Islet precursor cell (in vitro differentiated cells): ENCODE measurements at places on chromosomes 7 and 10.

DNA sequence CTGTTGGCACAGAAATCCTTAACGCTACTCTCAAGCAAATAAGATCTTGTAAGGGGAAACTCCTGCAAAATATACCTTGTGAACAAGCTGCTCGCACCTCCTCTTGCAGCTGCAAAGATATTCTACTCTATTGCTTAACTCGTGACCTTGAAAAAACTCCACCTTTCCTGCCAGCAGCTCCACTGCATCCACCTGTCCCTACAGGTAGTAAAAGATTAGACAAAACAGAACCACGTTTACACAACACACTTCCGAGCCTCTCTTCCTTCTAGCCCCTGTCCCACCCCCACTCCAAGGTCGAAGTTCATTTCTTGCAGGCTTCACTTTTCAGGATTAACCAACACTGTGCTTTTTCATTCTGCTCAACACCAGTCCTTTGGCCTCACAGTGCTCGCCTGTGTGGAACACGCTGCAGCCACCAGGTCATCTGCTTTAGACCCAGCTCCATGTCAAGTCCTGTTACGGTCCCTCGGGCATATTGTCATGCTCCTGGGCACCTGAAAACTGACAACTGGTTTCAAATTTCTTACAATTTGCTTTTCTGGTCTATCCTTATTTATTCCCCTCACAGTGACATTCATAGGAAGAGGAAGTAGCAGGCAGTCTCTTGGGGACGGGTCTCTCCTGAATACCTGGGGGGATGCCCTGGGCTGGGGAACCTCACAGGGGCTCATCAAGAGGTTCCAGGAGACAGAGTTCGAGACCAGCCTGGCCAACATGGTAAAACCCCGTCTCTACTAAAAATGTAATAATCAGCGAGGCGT is 165.8 kb upstream of the KLF14 start:
- peak; percentile 47 for DNase-seq

GRCh38 chr10:55630491-55631056 is 730.5 kb downstream of the ZWINT start:
- peak; percentile 65 for DNase-seq

GRCh38 chr7:18384491-18385143 is 110.9 kb upstream of the HDAC9 start:
- DNase-seq, result no peak

- DNase-seq, result peak; percentile 77
Measured at GRCh38 chr10:101839416-101840063, 4.1 kb downstream of the KCNIP2 start.

DNA sequence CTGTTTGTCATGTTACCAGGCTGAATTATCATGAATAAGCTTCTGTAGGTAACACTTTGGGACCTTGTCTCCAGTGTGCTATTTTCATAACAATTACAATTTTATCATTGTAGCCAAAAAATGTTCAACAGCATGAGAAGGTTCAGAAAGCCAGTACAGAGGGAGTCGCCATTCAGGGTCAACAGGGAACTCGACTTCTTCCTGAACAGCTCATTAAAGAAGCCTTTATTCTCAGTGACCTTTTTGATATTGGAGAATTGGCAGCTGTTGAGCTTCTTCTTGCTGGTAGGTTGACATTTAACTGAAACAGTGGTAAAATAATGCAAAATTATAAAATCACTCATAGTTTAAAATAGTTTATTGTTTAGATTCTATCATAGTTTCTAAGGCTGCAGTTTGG is 15.8 kb downstream of the NUP205 start:
- DNase-seq, result no peak

DNA sequence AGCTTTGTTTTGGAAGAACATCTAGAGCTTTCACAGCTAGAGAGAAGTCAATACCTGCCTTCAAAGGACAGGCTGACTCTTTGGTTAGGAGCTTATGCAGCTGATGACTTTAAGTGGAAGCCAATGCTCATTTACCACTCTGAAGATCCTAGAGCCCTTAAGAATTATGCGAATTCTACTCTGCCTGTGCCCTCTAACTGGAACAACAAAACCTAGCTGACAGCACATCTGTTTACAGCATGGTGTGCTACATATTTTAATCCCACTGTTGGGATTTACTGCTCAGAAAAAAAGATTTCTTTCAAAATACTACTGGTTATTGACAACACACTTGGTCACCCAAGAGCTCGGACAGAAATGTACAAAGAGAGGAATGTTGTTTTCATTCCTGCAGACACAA is 57.3 kb downstream of the PALS2 start:
- no peak for DNase-seq

DNA sequence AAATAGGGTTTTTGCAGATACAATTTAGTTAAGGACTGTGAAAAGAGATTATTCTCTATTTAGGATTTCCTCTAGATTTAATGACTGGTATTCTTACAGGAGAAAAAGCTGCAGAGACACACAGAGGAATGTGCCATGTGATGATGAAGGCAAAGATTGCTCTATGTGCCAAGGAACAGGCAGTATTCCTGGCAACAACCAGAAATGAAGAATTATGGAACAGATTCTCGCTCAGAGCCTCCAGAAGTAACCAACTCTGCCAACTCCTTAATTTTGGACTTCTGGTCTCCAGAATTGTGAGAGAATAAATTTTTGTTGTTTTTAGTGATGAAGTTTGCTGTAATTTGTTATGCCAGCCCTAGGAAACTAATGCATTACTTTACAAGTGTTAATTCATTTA is 307.6 kb upstream of the SEMA3A start:
- no peak for DNase-seq

GRCh38 chr7:42227541-42227935 is 9.5 kb downstream of the GLI3 start:
- peak; percentile 80 for DNase-seq

DNA sequence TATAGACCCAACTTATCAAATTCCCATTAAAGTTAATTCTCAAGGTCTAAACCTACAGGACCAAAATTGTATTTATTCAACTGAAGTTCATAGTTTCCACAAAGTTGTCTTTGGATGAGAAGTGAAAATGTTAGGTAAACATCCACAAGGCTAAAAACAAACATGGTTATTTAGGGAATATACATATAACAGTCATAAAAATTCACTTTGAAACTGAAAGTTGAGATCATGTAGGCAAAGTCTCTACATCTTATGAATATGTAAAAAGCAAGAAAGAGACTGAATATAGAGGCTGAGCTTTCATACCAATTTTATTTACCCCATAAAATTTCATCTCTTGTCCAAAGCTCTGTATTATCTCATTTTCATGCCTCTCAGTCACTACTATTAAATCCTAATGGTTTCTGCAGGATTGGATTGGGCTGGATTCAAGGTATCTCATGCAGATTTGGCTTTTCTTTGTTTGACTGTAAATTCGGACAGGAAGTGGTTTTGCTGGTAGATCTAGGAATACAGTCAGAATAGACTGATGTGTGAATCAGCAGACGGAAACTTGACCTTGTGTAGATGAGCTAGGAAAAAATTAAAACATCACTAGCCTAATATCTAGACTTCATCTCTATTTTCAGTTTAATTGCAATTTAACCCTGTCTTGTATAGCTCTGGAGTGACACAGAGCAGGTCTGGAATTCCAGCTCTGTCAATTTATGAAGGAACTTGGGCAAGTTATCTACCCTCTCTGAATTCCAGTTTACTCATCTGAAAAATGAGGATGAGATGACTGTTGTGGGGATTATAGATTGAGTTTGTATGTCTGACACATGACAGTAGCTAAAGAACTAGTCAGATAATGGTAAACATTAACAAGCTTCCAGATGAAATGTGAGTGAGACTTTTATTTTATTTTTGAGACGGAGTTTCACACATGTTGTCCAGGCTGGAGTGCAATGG is 27.3 kb upstream of the SKAP2 start:
- DNase-seq, result no peak

- peak; percentile 85 for DNase-seq
Measured at GRCh38 chr10:78416031-78417011, 382.7 kb downstream of the RPS24 start.

- DNase-seq, result no peak
Measured at GRCh38 chr7:11376529-11376928, 402.9 kb downstream of the PHF14 start.

DNA sequence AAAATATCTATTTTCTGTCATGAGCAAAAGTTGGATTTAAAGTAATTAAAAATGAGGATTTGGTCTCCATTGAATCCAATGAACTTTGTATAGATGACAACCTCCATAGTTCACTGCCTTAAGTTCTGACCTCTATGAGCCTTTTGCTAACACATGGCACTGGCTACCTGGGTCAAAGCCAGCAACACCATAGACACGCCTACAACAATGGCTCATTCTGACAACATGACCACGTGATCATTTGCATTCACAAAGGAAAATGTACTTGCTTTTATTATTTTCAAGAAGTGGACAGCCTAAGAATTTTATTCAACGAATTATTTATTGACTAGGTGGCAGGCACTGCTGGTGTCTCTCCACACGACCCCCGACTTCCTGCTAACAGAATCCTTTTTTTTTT is 90.6 kb downstream of the CARD11 start:
- no peak for DNase-seq

- DNase-seq, result no peak
Measured at GRCh38 chr10:43192884-43193283, 54.6 kb downstream of the CSGALNACT2 start.

DNA sequence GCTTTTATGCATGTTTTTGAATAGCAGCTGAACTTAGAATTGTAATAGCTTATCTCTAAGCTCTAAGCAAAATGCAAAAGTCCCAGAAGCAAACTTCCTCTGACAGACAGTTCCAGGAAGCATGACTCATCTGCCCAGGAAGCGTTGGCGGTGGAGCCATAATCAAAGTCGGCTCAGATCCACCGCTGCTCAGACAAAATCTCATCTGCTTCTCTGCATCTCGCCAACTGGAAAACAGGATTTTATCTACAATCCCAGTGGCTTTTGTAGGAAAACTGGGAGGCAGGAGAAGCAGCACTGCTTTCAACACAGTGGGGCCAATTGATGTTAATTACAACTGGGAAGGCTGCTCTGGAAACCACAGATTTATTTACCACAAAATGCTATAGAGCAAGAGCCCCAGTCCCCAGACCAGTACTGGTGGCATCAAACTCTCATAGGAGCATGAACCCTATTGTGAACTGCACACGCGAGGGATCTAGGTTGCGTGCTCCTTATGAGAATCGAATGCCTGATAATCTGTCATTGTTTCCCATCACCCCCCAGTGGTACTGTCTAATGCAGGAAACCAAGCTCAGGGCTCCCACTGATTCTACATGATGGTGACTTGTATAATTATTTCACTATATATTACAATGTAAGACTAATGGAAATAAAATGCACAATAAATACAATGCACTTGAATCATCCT is 99.9 kb downstream of the CUBN start:
- DNase-seq, result peak; percentile 86

- no peak for DNase-seq
Measured at GRCh38 chr10:17217631-17218232, 10.3 kb upstream of the VIM start.

- DNase-seq, result no peak
Measured at GRCh38 chr7:13656330-13656729, 333.1 kb downstream of the ETV1 start.

GRCh38 chr10:88232983-88233543 is 350.1 kb downstream of the RNLS start:
- no peak for DNase-seq

DNA sequence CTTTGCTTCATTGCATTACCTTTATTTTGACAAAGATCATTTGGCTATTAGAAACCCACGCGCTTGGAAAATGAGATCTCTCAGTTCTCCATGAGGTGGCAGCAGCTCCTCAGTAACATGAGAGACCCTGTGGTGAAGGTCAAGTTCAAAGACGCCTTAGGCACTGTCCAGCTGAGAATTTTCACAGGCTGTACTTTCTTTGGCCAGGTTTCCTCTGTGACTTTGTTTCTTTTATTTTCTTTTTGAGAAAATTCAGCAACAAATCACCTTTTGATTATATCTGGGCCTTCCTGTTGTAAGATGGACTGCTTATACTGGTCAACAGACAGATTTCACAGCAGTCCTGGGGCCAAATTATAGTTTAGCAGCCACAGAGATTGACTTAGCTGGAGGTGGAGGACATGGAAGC is 54.5 kb downstream of the RAB18 start:
- peak; percentile 64 for DNase-seq

- DNase-seq, result peak; percentile 62
Measured at GRCh38 chr10:16521311-16522016, at the start of gene C1QL3. C1QL3 (minus strand) TSS chr10:16521879; CDS start chr10:16521065, 814 bp downstream.

DNA sequence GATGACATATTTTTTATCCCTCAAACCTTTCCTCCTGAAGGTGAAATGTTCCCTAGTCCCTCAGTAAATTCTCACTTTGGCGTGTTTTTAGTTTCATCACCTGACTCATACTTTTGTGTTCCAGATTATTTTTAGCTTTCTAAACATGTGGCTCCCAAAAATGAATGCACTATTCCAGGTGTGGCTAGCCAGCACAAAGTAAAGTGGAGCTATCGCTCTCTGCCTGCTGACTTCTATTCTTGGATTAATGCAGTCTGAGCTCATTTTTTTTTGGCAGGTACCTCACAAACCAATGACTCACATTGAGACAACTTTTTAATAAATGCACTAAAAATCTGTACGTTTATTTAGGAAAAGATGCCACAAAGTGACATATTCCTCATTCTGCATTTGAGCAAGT is 58.8 kb upstream of the LANCL2 start:
- DNase-seq, result no peak

DNA sequence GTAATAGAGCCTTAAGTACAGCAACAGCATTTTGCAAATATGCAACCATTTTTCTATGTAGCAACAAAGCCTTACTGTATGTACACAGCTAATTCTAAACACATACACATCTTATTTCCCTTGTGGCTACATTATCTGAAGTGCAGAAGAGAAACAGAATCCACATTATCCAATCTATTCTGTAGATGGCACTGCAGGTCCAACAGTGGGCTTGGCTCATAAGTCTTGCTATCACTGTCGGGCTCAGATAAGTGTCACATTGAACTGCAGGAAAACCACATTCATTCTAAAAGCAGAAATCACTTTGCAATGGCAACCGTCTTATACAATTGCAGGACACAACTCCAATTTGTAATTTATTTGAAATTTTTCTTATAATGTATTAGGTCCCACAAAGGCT is 109.8 kb upstream of the NOBOX start:
- no peak for DNase-seq

DNA sequence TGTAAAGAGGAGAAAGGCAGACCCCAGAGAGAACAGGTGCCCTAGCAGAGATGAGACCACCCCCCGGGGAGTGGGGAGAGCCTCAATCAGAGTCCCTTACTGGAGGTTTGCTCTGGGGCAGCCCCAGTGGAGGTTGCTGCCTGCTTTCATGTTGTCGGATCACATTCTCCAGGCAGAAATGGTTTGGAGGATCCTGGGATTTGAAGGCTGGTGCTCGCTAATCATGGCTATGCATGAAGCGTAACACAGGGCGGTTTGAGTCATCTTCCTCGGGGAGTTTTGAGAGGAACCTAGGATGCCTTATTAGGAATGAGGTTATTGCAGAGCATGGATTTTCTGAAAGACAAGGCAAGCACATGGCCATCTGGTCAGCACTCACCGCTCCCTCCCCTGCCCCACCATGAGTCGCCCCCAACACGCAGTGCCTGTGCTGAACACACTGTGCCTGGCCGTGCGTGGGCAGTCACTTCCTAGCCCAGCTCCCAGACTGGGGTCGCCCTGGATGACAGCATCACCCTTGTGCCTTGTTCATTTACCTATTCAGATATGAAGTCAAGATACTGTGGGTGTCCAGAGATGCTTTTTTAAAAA is 319.9 kb downstream of the DPP6 start:
- no peak for DNase-seq

- DNase-seq, result no peak
Measured at GRCh38 chr10:34205452-34205851, 609.6 kb downstream of the PARD3 start.

GRCh38 chr7:41997151-41997550 is 239.9 kb downstream of the GLI3 start:
- DNase-seq, result no peak
